ENCODE measurements at places on chromosomes 13 and 19.
A peak's percentile ranks its signal among the peaks of the same experiment; 100 is the strongest.

DNA sequence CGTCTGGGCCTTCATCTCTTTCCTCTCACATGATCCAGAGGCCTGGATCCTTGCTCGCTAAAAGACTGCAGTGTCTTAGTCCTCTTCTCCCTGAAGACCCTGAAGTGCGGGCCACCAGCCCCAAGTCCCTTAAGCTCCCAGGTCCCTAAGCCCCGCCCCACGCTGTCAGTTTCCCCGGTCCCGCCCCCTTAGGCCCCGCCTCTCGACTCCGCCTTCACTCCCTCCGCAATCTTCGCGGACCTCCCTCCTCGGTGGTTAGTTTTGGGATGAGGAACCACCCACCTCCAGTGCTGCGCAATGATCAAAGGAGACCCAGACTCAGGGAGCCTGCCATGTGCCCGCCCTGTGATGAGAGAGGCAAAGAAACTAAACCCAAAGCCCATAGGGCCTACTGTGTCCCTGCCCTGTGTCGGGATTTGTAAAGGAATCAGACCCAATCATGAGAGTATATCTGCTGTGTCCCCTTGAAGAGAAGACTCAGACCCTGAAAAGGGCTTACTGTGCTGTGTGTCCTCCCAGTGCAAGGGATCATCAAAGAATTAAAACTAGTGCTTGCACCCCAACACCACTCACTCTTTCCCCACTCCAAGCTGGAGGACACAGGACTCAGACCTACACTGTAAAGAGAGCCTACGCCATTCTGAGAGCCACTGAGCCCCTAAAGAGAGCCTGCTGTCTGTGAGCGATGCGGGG lies 3.0 kb upstream of the COX6B1 start:
- no peak for DNase-seq

- DNase-seq: no peak
These were observed 774 bp downstream of the SLC25A15 start for GRCh38 chr13:40790154-40790616.

GRCh38 chr13:35470671-35471661 lies 5.5 kb downstream of the MAB21L1 start:
- no peak for DNase-seq

GRCh38 chr13:32650705-32651311 lies 64.6 kb downstream of the PDS5B start:
- no peak for DNase-seq

- DNase-seq: no peak
These were observed 124.2 kb downstream of the UQCRFS1 start for GRCh38 chr19:29088761-29089160.

- no peak for DNase-seq
These were observed 59.8 kb upstream of the TPM4 start for GRCh38 chr19:16016226-16017137.

DNA sequence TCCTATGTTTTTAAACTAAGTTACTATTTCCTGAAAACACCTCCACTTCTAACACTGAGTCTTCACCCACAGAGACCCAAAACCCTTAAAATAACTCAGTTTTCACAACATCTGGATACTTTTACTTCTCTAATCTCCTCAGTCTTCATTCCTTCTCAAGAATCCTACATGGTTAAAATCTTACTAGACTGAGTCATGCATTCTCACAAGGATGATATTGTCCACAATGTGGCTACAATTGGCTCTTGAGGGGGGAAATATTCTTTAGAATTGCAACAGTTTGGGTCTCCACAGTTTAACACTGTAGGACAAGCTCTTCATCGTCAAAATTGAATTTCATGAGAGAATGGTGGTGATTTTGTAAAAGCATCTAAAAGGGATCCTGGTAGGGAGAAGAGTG lies 397.1 kb downstream of the SLITRK5 start:
- no peak for DNase-seq

GRCh38 chr13:45206340-45206739 lies 5.5 kb upstream of the KCTD4 start:
- no peak for DNase-seq

- no peak for DNase-seq
These were observed 224.5 kb downstream of the EFNB2 start for GRCh38 chr13:106311004-106311403.

DNA sequence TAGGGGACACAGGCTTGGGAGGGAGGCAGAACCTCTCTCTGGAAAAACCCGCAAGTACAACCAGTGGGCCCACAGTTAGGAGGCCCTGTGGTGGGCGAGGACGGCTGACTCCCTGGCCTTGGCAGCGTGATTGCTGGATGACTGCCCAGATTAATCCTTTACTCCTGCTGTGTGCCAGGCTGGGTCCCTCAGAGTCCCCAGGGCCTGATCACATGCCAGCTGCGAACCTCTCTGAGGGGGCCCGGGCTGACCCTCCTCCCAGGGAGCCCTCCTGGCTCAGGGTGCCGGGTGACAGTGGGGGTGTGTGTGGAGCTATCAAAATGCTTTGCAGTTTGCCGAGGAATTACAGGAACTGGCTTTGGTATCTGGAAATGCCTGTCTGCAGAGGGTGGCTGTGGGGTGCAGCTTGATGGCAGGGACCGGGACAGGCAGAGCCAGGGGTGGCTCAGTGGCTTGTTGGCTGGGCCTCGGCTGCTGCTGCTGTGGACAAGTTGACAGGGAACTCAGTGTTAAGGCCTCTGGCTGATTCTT lies 48.9 kb downstream of the DNM2 start:
- peak; percentile 50 for DNase-seq

- no peak for DNase-seq
These were observed 35.4 kb upstream of the MCF2L start for GRCh38 chr13:112933649-112934048.

DNA sequence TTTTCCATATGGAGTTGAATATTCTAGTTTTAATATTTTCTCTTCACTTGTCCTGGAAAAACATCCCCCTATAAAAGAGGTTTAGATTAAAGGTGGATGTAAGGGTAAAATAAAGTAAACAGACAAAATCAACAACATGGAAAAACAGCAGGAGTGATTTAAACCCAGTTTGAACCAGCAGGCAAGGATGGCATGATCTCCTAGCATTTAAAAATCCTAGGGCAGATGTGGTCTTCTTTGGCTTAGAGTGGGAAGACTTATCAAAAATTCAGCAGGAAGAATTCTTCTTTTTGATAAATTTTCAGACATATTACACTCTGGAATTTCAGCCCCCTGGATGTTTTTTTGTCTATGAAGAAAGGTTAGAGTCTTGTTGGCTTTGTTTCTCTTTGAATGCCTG lies 36.5 kb downstream of the CLEC17A start:
- DNase-seq: no peak

DNA sequence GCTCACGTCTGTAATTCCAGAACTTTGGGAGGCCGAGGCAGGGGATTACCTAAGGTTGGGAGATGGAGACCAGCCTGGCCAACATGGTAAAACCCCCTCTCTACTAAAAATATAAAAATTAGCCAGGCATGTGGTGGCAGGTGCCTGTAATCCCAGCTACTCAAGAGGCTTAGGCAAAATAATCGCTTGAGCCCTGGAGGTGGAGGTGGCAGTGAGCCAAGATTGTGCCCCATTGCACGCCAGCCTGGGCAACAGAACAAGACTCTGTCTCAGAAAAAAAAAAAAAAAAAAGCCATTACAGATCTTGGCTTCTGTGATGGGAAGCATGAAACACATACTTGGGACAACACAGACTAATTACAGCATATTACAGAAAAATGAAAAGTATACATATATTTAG lies 1404.5 kb upstream of the SPRY2 start:
- DNase-seq: no peak

- DNase-seq: no peak
These were observed 7.7 kb downstream of the NFILZ start for GRCh38 chr19:8638078-8638619.

GRCh38 chr13:74423434-74423833 lies 289.2 kb upstream of the KLF12 start:
- DNase-seq: no peak

GRCh38 chr13:46607768-46608564 lies 55.0 kb downstream of the LRCH1 start:
- no peak for DNase-seq

DNA sequence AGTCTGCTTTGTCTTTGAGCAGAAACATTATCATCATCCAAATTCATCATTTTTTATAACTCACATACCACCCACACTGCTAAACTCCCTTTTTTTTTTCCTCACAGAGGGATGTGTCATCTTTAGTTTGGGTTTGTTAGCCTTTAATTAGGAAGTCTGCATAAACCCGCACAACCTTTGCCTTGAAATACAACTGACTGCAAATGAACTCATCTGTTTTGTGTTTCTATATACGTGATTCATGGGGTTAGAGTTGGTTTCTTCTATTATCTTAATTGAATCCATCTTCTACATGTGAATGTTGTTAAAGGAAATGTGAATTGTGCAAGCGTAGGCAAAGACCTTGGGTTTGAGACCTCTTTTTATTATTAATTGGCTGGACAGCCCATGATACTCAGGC lies 102.7 kb downstream of the SLAIN1 start:
- DNase-seq: no peak

- no peak for DNase-seq
These were observed 20.3 kb upstream of the GGACT start for GRCh38 chr13:100608906-100609305.

DNA sequence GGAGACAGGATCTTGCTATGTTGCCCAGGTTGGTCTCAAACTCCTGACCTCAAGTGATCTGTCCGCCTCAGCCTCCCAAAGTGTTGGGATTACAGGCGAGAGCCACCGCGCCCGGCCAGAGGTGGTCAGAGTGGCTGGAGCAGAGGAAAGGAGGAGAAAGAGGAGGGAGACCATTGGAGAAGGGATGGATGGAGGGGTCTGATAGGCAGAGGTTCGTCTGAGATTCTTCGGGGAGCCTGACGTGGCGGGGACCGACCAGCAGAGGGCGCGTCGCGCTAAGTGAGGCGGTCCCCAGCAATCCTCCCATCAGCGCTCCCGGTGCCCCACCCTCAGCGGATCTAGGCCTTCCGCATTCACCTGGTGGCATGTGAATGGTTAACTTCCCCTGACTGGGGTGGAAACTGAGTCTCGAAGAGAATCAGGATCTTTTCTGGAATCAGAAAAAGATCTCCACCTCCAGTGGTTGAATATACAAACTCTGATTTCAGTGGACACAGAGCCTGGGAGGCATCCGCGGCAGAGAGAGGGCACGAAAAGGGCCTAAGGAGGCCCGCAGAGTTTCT lies 8.8 kb downstream of the GTPBP3 start:
- DNase-seq: peak; percentile 39

- DNase-seq: no peak
These were observed 273.7 kb downstream of the DIAPH3 start for GRCh38 chr13:59890054-59890453.

- DNase-seq: no peak
These were observed 8.8 kb downstream of the ZNF724 start for GRCh38 chr19:23241419-23241818.

GRCh38 chr19:42816894-42817293 lies 51.4 kb upstream of the PSG8 start:
- DNase-seq: no peak

- no peak for DNase-seq
These were observed 13.8 kb upstream of the CEACAM16 start for GRCh38 chr19:44684892-44685863.

DNA sequence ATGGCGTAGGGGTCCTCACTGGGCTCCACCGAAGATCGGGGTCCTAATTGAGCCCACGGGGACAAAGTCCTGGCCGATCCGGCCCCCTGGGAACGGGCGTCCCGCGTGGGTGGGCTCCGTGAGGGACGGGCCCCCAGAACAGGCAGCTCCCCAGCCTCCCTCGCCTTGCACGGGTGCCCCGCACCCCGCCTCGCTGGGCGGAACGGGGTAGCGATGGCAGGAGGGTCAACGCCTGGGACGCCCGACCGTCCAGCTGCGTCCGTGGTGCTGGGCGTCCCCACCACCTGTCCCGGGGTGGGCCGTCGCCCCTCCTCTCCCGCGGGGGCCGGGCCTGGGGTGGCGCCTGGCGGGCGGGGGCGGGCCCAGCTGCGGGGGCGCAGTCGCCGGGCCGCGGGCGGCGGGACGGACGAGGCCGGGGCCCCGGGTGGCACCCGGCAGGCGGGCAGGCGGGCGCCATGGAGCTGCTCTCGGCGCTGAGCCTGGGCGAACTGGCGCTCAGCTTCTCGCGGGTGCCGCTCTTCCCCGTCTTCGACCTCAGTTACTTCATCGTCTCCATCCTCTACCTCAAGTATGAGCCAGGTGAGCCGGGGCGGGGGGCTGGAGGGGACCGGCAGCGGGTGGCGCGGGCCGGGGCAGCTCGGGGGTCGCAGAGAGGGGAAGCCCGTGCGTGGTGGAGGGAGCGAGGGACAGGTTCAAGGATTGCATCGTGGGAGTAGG lies at the start of gene TMEM38A:
TMEM38A (plus strand) TSS at position 377 of the 717 bp plus-strand sequence; CDS start at position 456, 79 bp downstream.
- DNase-seq: no peak

- no peak for DNase-seq
These were observed 68.7 kb downstream of the ZAR1L start for GRCh38 chr13:32246468-32246867.

DNA sequence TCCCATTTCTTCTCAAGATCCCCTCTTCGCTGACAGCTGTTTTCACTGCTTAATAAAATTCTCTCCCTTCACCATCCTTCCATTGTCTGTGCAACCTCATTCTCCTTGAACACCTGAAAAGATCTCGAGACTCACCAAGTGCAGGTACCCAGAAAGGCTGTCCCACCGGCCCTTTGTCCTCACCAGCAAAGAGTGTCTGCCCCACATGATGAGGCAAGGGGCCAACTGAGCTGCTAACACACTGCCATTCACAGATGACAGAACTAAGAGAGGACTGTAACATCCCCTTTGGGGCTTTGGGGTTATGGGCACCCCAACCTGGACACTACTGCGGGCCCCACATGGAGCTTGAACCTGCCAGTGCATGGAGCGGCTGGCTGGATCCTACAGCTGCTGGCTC lies 771.4 kb upstream of the MIR17HG start:
- no peak for DNase-seq

DNA sequence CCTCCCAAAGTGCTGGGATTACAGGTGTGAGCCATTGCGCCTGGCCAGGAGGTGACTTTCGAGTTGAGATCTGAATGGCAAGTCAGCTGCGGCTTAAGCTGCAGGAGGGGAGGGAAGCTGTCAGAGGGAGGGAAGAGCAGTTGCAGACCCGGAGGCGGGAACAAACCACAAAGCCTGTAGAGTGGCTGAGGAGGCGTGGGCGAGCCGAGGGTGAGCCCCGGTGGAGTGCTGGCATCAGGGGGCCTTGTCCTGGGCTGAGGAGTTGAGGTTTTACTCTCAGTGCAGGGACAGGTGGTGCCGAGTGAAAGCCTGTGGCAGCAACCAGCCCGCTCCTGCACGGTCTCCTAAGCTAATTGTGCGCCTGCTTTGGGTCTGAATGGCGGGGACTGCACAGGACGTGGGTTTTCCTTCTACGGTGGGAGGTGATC lies 24.2 kb downstream of the PPP1R37 start:
- DNase-seq: peak; percentile 83

GRCh38 chr13:26412936-26413716 lies 144.4 kb upstream of the WASF3 start:
- no peak for DNase-seq

DNA sequence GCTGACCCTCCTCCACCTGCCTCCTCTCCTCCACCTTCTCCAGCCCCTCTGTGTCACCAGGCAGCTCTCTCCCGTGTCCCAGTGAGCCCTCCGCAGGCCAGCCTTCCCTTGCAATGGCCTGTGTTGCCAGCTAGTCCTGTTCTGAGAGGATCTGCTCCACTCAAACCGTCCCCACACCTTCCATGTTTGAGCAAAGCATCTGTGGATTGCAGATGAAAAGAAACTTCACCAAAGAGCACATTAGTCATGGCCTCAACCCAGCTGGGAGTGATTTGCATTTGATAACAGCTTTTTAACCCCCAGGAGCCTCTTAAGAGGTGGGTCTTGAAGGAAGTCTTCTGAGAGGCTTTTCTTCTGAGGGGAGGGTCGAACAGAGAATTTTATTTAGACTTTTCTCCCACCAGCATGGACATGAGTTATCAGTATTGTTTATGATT lies 72.8 kb downstream of the COL4A2 start:
- no peak for DNase-seq

Measured in NCI-H2107 (cell line).